Stimulated activated CD4-positive, alpha-beta T cell treated with anti-CD3 and anti-CD28 coated beads, Interleukin-2, amount 100 ng/mL, for 4 hours (primary cell): ENCODE measurements at places on chromosomes 6 and 20.

- no peak for DNase-seq
Measured at GRCh38 chr20:12717061-12717460, 291.7 kb upstream of the SPTLC3 start.

GRCh38 chr6:137033828-137034227 is 10.9 kb downstream of the IL20RA start:
- no peak for DNase-seq

DNA sequence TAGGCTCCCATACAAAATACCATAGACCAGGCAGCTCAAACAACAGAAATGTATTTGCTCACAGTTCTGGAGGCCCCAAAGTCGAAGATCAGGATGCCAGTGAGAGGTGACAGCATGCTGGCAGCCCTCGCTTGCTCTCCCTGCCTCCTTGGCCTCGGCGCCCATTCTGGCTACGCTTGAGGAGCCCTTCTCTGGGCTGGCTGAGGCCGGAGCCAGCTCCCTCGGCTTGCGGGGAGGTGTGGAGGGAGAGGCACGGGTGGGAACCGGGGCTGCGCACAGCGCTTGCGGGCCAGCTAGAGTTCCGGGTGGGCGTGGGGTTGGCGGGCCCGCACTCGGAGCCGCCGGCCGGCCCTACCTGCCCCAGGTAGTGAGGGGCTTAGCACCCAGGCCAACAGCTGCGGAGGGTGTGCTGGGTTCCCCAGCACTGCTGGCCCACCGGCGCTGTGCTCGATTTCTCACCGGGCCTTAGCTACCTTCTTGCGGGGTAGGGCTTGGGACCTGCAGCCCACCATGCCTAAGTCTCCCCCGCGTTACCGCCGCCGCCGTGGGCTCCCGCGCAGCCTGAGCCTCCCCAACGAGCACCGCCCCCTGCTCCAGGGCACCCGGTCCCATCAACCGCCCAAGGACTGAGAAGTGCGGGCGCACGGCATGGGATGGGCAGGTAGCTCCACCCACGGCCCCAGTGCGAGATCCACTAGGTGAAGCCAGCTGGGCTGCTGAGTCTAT is 32.6 kb upstream of the SERPINB9 start:
- no peak for DNase-seq

- no peak for DNase-seq
Measured at GRCh38 chr20:469746-470490, 7.6 kb upstream of the TBC1D20 start.

DNA sequence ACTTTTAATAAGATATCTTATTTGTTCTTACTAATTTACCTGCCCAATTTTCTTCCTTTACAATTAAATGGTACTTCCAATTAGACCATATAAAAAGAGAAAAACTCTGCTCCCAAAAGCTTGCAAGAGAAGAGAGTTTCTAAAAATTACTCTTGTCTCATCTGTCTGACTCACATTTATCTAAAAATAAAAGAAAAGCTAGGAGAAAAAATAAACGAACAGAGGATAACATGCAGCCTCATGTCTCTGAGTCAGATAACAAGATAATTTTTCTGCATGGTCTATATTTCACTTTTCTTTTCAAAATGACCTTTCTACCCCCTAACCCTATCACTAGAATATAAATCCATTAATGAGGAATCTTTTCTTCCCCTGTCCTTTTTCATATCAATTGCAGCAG is 127.2 kb upstream of the TCF21 start:
- no peak for DNase-seq

- DNase-seq: no peak
Measured at GRCh38 chr6:74510878-74511277, 695.0 kb downstream of the COL12A1 start.

DNA sequence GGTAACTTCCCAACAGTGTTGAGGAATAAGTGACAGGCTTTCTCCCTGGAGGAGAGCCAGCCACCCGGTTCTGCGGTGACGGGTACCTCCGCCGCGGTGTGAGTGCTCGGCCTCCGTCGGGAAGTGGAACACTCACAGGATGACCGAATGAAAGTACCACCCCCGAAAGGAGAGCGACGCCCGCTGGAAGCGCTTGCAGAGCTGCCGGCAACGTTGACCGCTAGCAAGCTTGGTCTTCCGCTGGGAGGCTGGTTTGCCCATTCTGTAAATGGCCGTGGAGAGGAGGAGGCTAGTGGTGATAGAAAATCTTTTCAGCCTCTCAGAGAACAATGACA is 614 bp upstream of the TMEM242 start:
- DNase-seq: no peak

DNA sequence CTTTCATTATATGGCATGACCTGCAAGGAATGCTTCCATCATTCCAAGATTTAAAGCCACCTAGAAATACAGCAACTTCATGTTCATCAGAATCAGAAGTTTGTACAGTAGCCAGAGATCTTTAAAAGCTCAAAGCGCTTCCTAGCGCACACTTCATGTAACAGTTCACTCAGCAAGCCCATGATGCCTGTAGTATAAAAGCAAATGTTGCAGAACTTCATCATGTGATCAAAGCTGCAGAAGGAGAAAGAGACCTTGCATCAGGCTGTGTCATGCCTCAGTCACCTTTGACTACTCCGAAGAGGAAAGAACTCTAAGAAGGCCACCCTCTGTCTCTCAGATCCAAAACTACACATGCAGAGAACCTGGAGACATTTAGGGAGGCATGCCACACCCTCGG is 78.5 kb downstream of the AGPAT4 start:
- DNase-seq: no peak

DNA sequence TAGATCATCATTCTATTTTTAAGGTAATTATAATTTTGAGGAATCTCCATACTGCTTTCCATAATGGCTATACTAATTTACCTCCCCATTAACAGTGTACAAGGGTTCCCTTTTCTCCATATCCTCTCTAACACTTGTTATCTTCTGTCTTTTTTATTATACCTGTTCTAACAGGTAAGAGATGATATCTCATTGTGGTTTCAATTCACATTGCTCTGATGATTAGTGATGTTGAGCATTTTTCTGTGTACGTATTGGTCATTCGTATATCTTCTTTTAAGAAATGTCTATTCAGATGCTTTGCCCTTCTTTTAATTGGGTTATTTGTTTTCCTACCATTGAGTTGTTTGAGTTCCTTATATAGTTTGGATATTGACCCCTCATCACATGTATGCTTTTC is 81.6 kb upstream of the SCAF8 start:
- DNase-seq: no peak

DNA sequence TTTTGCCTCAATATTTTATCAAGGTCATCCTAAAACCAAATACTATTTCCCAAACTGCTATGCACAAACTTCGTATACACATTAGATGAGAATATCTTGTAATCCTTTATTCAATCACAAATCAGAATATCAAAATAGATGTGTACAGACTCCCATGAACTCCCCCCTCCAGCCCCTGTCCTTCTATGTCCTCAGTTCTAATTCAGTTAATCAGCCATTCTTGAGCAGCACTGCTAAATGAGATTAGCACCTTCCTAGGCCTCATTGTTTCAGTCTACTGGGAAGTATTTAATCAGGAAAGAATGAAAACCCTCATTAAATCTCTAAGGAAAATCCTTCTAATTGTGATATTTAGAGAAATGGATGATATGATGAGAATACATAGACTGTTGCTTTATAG is 36.6 kb downstream of the RCAN2 start:
- no peak for DNase-seq

GRCh38 chr6:42440778-42441696 is 10.7 kb downstream of the TRERF1 start:
- no peak for DNase-seq

DNA sequence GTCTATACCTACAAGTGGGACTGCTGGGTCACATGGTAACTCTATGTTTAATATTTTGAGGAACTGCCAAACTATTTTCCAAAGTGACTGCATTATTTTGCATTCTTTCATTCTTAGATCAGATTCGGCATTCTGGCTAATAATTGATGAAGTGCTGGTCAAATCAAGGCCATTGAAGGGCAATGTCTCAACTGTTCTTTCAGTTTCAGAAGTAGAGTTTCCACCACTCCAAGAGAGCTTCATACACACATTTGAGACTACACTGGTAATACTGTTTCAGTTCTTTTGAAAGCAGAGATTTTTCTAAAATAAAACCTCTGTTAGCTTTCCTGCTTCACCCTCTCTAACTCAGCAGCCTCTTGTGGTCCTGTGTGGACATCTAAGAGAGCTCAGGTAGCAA is 154.5 kb downstream of the CFAP61 start:
- DNase-seq: no peak

DNA sequence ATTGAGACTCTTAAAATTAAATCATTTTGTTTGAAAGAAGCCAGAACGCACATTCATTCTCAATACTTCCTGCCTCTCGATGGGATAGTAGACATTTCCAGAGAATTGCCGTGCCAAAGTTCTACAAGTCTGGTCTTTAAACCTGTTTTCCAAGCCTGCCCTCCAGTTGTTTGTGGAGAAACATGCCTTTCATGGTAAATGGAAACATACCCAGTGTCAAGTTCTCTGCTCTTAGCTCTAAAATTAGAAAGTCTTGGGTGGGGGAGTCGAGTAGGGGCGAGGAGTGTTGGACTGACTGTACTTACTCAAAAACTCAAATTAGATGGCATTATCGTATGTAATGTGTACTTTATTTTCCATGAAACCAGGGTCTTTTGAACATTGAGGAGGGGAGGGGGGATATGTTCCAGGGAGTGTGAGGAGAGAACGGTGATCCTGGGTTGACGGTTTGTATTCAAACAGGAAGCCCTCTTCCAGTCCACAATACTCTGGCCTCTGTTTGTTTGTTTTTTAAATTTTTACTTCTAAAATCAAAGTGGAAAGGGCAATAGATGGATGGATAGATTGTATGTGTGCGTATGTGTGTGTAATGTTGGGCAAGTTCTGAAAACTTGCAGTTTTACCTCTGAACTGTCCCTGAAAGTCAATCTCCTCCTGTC is 106.8 kb upstream of the ARMC2 start:
- no peak for DNase-seq

- DNase-seq: no peak
Measured at GRCh38 chr6:128482642-128483041, 37.8 kb downstream of the PTPRK start.

DNA sequence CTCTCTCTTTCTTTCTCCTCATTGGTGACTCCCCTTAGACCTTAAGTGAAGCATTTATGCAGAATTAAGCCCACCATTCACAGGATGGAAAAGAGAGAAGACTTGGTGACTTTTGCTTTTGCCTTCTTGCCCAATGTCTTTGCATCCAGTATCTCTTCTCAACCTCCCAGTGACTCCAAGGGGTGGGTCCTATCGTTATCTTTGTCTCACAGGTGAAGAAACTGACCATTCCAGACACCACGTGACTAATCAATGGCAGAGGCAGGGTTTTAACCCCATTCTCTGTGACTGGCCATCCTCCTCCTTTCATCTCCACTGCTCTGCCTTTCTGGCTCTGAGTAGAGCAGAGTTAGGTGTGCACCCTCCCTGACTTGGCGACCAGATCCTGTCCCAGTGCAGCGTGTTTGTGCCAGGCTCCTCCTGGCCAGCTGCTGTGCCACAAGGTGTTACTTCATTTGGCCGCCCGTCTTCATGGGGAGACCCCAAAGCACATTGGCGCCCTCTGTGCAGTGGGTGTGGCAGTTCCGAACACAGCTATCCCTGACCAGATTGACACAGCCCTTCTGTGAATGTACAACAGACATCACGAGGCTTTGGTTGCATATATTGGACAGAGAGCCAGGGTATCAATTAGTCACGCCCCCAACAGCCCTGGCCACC is 501.3 kb downstream of the CD83 start:
- DNase-seq: no peak

DNA sequence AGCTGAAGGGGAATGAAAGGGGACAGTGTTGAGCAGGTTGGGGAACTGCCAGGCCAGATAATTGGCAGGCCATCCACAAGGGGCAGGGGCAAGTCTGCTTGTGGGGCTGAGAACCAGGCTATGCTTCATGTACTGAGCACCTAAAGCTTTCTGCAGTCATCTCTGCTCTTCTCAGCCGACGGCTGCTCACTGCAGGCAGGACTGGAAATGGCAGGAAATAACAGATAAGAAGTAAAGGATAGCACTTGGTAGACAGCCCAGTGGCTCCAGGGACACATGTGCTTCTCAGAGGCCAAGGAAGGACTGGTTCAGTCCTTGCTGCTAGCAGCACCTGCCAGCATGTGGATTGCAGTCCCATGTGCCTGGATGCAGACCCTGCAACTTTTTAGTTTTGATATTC is 89.8 kb downstream of the CD164 start:
- no peak for DNase-seq

DNA sequence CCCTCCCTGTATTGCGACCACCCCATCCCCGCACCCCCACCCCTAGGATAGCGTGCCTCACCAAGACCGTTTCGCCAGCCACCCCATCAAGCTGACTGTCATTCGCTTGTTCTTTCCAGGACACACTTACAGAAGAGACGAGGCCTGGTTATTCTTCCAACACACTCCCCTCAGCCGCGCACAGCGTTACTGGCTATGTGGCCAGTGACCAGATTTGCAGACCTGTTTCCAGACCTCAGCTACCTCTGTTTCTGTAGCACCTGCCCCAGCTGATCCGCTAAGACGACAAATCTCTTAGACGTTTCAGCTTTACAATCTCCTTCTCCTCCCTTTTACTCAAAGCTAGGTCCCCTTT is 26.1 kb downstream of the HLA-F start:
- DNase-seq: no peak

DNA sequence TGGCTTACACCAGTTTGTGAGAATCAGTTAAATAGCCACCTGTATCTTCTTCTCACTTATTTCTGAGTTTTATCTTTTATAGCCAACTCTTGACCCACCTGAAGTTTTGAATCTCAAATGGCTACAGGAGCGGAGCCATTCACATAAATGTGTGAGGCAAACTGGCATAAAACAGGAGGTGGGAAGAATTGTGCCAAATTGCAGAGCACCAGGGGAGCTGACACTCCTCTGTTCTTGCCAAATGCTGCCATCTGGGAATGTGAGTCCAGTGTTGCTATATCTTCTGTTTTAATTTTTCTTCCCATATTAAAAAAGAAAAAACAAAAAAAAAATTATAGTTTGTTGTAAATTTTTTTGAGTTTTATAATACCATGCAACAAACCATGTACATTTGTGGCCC is 17.0 kb upstream of the RNF146 start:
- no peak for DNase-seq
